Cardiac septum (tissue), 1 donor: ENCODE measurements at places on chromosomes 7 and 10. TPM values are rescaled to one million over a fixed set of nuclear protein-coding genes. Genes with fewer than 3 reads are reported as not detected.
A peak's percentile ranks its signal among the peaks of the same experiment; 100 is the strongest.

DNA sequence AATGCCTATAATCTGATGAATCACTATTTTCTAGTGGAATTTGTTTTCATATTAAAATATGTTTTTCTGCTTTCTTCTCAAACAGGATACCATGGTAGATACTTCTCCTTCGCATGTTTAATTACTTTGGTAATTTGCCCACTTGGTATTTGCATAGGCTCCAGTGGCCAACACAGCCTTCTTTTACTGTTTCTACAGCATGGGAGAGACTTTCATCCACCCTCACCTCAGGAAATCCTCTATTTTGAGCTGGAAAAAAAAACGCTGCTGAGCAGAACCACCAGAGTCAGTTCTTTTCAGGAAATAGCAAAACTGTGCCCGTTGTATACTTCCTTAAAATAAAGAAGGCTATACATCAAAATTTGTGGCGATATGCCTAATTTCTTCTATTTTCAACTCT is 213.3 kb downstream of the MDFIC start:
- DNase-seq, result no peak

The HYCC1 gene
- 38.9 TPM for total RNA-seq

The HBP1 gene
- 45.4 TPM for total RNA-seq

- no peak for DNase-seq
Measured at GRCh38 chr7:83410989-83411591, 237.8 kb downstream of the SEMA3E start.

- DNase-seq, result peak; percentile 77
Measured at GRCh38 chr7:36984041-36984521, 259.8 kb upstream of the AOAH start.

The NRG3 gene
- 0.57 TPM for total RNA-seq

DNA sequence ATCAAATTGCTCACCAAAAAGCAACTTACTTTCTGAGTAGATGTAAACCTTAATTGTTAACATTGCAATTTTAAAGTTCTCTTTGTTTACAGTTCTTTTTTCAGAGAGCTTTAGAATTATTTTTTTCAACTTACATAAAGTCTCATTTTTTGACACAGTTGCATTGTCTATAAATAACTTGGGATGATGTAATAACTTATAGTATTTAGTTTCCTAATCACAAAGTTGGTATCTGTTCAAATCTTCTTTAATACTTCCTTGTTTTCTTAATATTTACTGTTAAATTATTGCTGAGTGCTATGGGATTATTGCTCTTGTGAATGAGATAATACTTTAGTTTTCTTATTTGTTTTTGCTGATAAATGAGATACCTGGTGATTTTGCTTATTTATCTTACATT is 18.9 kb upstream of the SUV39H2 start:
- no peak for DNase-seq

The AHR gene
- 44.1 TPM for total RNA-seq

The SNCG gene
- total RNA-seq, result 9.3 TPM

GRCh38 chr7:98982686-98983085 is 104.4 kb downstream of the TRRAP start:
- no peak for DNase-seq

The C10orf62 gene
- total RNA-seq, result 0.51 TPM

The PHTF2 gene
- 12.5 TPM for total RNA-seq

The SCIN gene
- not detected for total RNA-seq

GRCh38 chr7:116653646-116654045 is 18.4 kb upstream of the MET start:
- no peak for DNase-seq

DNA sequence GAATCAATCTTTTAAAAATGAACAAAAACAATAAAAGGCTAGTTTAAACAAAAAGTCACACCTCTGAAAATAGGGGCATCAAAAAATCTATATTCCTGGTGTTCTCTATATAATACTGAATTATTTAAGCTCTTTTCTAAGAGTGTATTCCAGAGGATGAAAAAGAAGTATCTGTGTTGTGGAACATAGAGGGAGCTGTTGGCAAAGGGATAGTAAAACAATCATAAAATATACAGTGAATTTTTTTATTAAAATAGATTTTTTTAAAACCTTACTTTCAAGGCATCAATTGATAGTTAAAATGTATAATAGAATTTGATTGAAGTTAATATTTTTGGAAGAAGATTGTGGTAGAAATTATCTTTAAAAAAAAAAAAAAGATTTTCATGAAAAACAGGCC is 1409.1 kb upstream of the CELF2 start:
- DNase-seq, result no peak

DNA sequence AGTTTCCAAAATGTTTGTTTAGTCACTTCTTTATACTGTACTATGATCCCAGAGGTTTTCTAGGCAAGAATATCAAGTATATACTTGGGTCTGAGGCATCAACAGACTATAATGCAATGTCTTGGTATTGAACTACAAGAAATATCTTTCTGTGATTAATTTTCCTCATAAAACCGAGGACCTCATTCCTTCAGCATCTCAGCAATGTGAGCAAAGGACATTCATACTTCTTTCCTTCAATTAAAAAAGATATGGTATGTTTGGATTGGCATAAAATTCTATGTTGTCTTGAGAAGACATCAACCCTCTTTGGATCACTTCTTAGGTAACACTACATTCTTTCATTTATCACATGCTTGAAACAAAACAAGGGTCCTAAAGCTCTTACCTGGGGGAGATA is 524.5 kb downstream of the PHTF2 start:
- DNase-seq, result no peak

GRCh38 chr7:82109288-82109687 is 334.3 kb downstream of the CACNA2D1 start:
- DNase-seq, result no peak

DNA sequence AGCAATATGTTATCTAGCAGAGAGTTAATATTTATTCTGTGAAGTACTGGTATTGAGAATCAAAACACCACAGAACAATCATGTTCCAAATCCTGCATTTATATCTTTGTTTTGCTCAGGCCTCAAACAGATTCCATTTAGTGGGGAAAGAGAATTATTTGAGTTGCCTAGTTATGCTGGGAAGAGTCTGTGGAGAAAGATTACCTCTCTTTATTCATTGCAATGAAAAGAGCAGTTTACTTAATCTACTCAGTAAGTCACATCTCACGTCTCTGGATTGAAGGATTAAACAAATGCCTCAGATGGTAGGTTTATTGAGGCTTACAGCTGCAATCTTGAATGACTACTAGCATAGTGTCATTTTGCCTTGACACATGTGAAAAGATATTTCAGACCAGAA is 76.4 kb downstream of the RUNDC3B start:
- no peak for DNase-seq

The GJD4 gene
- not detected for total RNA-seq

GRCh38 chr10:70934701-70935100 is 46.3 kb upstream of the PCBD1 start:
- no peak for DNase-seq

DNA sequence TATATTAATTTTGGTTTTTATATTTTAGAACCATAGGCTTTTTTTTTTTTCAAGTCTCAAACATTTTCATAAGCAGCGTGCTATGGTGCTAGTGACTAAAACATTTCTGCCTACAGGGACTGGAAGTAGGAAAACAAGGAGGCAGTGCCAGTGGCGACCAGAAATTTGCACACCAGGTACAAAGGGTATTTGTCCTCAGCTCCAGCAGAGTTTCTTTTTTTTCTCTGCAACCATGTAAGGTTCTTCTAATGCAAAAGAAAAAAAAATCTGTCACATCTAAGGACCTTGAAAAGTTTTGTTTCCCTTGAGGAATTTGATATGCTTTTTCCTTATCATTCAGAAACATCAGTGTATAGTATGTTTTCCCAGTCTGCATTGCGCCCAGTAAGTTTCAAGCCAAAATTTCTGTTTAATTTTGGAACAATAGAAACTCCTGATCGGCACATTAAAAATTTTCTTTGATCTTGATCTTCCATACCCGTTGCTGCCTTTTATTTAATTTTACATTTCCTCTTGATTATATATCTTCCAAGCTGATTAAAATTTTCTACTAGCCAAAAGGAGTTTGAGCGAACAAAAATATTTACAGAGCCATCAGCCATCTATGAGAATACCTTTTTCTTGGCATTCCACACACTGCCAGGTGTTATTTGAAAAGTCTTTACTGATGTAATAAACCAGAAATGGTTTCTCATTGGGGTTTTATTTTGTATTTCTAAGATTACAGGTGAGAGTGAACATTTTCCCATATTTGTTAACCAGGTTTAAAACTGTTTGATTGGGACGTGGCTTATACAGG is 956 bp upstream of the KLHDC10 start:
- DNase-seq, result no peak

DNA sequence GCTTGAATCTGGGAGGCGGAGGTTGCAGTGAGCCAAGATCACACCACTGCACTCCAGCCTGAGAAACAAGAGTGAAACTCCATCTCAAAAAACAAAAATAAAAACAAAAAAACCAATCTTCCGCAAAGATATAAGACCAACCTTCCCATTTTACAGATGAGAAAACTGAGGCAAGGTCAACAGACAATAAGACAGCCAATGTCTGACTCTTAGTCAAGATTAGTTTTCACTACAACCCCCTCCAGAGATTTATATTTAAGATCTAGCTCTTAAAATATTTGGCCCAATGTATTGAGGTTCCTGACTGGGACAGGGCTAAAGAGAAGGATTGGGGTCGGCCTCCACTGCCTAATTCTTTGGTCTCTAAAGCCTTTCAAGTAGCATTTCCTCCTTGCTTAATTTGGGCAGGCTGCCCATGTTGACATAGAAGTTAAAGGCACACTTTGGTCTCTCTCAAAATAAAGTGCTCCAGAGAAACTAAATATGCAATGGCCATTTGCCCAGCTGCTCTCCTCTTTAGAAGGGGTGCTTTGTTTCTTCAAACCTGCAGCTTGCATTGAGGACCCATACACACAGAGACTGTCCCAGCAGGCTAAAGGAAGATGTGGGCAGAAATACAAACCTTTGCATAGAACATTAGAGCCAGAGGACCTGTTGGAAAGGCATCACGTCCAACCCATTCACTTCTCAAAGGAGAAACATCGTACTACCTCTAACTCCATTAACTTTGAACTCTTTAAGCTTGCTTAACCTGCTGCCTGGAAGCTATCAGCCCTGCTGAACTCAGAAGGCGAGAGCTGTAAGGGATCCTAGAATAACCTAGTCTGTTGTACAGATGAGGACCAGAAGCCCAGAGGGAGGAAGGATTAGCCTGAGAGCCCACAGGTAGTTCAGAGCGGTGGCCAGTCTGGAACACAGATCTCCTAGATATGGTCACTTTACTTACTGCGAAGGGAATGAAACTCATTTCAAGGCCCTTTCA is 3.9 kb downstream of the TECTB start:
- DNase-seq, result no peak

The NUTM2E gene
- not detected for total RNA-seq

DNA sequence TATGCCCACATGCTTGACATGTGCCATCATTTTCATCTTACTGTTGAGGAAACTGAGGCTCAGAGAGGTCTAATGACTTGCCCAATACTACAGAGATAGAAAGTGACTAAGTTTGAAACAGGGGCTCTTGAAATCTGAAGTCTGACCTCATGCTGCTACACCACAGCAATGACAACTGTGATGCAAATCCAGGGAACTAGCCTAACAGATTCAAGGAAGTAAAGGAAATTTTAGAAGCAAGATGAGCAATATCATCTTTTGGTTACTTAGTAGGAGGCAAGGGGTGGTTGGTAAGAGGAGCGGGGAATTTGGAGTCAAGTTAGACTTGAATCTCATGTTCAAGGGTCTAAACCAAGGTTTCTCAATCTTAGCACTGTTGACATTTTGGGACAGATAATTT is 26.3 kb upstream of the OSBPL3 start:
- no peak for DNase-seq

DNA sequence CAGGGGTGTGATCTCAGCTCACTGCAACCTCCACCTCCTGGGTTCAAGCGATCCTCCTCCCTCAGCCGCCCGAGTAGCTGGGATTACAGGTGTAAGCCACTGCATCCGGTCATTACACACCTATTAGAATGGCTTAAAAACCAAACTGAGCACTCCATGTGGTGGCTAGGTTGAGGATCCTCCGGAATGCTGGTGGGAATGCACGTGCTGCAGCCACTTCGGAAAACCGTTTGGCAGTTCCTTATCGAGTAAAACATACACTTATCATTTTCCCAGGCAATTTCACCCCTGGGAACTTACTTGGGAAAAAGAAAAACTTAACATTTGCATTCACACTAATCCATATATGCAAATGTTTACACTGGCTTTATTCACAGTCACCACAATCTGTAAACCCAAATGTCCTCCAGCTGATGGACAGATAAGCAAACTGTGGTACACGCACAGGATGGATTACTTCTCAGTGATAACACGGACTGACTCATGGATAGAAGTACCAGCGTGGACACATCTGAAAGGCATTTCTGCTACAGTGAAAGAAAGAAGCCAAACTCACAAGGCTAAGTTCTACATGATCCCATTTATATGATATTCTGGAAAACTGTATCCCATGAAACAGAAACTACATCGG is 20.4 kb downstream of the RFC2 start:
- no peak for DNase-seq
